ENCODE measurements at places on chromosomes 11 and 22.

DNA sequence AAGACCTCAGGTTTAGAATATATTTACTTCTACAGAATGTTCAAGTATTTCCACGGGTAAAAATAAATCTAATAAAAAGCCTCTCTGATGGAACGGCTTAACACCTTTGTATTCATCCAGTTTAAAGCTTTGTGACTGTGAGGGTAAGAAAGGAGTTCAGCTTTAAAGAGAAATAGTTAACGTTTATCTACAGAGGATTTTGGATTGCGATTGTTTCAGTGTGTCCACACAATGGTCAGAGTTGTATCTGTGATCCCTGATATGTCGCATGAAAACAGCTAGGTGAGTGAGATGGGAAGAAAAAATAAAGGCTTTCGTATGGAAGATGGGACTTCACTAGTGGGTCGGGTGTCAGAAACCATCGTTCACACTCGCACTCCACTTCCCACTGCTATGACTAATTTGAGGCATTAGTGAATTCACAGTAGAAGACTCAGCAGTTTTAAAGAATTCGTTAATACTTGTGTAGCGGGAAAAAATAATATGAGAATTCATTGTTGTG is 1.6 kb downstream of the APLP2 start:
- no peak for DNase-seq

DNA sequence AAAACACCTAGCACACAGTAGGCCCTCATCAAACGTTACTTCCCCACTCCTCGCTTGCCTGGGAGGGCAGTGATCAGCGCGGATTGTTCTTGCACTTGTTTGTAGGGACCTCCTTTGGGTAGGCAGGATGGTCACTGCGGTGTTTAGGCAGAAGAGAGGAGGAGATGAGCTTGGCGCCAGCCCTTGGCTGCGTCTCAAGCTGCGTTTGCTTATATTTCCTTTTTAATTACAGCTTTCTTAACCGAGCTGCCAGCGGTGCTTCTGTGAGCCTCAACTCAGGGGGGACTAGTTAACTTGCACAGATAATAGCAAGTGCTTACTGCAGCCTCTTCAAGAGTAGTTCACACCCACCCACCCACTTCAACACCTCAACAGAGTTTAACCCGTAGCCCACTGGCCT is 15.1 kb downstream of the IFT27 start:
- no peak for DNase-seq

GRCh38 chr11:22807855-22808570 is 21.6 kb downstream of the SVIP start:
- DNase-seq, result no peak

- no peak for DNase-seq
Measured at GRCh38 chr22:47645450-47645914, 883.0 kb downstream of the TBC1D22A start.

DNA sequence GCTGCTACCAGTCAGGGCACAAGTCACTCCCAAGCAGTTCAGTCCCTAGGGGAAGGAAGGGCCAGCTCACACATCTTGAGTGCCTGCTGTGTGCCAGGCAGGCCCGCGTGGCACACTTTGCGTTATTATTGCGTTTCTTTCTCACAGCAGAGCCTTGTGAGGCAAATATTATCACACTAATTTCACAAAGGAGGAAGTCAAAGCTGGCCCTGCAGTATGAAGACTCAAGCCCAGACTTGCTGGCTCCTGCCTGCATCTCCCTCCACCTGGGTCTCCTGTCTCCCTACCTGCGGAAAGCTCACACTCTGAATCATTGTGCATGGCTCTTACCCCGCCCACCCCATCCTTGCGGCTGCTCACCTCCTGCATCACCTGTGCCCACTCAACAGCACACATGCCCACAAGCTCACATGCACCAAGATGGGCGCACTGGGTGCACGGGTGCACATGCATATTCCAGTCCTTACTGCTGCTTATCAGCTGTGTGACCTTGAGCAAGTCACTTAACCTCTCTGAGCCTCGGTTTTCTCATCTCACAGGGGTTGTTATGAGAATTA is 31.7 kb upstream of the P2RY2 start:
- DNase-seq, result no peak

DNA sequence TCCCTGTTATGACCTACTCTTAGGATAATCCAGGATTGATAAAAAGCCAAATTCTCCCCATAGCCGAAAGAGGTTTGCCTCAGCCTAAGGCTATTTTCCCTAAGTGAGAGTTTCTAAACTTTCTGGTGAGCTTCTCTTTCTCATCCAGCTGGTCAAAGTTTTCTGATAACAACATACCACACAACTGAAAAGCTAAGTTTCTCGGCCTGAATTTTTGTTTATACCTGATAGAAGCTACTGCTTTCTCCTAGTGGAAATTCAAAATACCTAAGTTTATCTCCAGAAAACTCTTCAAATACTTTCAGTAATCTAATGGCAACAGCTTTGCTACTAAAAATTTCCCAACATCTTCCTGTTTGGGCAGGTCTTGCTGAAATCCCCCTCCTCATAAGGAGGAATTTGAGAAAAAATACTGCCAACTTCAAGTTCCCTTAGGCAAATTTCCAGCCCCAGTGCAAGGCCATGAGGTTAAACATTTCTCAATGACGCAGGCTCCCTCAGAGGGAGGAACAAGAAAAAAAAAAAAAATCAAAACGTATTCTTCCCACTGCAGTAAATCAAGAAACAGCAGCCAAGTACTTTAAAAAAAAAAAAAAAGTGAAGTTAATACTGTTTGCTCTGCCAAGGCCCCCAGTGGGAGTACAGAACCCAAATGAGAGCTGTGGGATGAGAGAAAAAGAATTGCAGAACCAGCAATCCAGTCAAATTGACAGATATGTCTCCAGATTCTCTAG is 127.0 kb downstream of the MRTFA start:
- peak; percentile 86 for DNase-seq

GRCh38 chr11:1153951-1154493 is 3.7 kb upstream of the MUC5AC start:
- no peak for DNase-seq
